NCI-H510A treated with DMSO at 0.1 percent for 48 hours (cell line): ENCODE measurements at places on chromosomes 6 and 20.

- DNase-seq = peak; percentile 54
These were observed 763 bp downstream of the TMEM14A start for GRCh38 chr6:52671676-52672075.

DNA sequence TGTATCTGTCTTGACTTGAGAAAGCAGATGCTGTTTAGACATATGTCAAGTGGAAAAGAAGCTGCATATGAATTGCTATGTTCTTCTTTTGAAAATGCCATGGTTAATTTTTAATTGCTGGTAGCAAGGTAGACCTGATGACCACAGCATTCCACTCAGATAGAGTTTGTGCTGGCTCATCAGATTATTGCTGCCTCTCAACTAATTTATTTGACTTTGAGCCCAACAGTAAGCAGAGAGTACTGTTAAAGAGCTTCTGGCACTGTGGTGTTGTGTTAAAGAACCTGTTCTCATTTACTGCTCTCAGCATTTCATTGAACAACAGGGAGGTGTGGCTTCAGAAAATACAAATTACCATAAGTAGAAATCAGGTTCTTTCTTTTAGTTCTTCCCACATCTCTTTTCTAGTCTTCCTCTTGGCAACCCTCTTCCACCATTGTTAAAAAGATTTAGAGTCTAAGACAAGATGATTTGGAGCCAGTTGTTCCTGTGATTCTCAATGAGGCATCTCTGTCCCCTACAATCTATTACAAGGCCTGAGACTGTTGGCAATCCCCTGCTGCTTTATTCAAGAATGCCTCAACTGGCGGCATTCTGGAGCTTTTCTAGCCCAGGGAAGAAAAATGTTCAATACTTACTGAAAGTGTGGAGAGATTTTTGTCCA lies 967.6 kb upstream of the GJE1 start:
- DNase-seq = peak; percentile 41

DNA sequence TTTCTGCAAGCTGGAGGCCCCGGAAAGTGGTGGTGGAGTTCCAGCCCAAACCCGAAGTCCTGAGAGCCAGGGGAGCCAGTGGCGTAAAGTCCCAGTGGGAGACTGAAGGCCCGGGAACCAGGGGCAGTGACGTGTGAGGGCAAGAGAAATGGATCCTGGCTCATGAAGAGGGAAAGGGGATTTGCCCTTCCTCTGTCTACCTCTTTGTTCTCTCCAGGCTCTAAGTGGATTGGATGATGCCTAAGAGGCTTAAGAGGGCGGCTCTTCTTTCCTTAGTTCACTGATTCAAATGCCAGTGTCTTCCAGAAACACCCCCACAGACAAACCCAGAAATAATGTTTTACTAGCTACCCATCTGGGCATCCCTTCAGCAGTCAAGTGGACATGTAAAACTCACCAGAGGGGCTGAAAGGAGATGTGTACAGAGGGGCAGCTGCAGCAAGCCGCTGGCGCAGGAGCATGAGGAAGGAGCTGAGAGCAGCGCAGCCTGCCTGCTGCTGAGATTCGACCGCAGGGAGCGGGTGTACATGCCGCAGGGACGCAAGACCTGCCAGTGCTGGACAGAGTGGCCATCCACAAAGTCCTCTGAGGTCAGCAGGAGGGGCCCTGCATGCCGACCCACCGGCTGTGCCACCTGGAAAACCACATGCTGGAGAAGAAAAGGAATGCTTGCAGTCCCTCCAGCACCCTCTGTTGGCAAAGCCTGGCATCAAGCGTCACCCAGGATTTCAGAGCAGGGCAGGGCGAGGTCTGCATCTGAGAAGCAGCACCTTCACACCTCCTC lies 29.5 kb downstream of the CDYL start:
- peak; percentile 57 for DNase-seq

DNA sequence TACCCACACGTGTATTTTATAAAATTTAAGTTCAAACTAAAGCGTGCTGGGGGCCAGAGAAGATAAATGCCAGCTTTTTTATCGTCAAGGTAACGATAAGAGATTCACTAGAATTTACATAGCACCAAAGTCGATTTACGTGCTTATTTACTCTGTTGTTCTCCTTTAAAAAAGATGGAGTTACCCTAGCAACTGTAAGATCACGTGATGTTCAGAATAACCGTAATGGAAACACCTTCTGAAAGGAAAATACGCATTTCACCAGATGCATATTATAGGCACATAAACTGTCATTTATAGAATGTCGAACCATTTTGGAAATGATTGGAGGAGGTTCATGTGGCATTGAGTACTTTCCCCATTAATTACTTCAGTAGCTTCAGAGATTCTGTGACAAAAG lies 207.6 kb downstream of the TSHZ2 start:
- DNase-seq = no peak

DNA sequence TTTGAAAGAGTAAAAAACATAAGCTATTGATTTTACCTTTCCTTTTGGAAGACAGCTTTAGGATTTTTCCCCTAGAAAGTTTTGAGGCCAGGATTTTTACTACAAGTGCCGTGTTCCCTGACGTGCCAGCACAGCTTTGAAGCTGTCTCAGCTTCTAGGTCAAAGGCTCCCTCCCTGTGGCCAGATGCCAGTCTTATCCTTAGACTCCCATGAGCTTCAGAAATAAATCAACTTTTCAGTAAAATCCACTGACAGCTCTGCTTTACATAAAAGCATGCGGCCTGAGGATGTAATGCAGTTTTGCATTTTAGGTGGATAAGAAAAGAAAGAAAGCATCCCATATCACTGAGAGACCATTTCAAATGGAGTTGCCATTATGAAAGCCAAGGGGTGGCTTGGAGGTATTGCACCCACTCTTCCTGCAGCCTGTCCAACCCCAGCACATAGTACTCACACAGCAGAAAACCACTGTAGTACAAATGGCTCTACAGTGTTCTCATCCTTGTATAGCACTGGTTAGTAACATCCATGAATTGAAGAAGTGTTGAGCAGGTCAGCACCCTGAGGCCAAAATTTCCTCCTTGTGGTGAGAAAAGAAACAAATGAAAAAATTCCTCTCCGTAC lies 15.2 kb upstream of the ATXN1 start:
- DNase-seq = no peak

DNA sequence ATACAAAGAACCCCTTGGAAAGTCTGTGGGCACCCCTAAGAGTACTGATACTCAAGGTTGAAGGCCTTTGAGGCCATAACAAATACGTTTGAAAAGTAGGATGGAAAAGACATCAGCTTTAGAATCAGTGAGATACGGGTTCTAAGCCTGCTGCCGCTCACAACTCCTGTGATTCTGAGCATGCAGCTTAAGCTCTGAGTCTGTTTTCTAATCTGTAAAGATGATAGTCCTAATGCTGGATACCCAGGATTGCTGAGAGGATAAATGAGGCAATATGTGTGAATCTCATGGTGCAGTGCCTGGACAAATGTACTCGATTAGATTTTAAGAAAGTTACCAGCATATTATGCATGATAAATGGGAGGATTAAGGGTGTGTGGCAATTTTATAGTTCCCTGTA lies 321.0 kb upstream of the HSF2 start:
- DNase-seq = no peak

- DNase-seq = no peak
These were observed 36.0 kb upstream of the PLN start for GRCh38 chr6:118511930-118512715.
